Muscle of back (tissue), 13 donors: ENCODE measurements at places on chromosomes 2 and 18. TPM values are rescaled to one million over a fixed set of nuclear protein-coding genes. Genes with fewer than 3 reads are reported as not detected.

TMEFF2 gene
- polyA plus RNA-seq = 24.2 TPM

KCNF1 gene
- polyA plus RNA-seq = 2.8 TPM

LIMS4 gene
- polyA plus RNA-seq = 4.1 TPM

SLC4A3 gene
- 11.6 TPM for polyA plus RNA-seq

TAF4B gene
- polyA plus RNA-seq = 3.2 TPM
